Hematopoietic multipotent progenitor cell treated with erythropoietin and hydrocortisone succinate and interleukin-3 and kit ligand, for 8 days (in vitro differentiated cells): ENCODE measurements at places on chromosomes 4 and X.
A peak's percentile ranks its signal among the peaks of the same experiment; 100 is the strongest.

DNA sequence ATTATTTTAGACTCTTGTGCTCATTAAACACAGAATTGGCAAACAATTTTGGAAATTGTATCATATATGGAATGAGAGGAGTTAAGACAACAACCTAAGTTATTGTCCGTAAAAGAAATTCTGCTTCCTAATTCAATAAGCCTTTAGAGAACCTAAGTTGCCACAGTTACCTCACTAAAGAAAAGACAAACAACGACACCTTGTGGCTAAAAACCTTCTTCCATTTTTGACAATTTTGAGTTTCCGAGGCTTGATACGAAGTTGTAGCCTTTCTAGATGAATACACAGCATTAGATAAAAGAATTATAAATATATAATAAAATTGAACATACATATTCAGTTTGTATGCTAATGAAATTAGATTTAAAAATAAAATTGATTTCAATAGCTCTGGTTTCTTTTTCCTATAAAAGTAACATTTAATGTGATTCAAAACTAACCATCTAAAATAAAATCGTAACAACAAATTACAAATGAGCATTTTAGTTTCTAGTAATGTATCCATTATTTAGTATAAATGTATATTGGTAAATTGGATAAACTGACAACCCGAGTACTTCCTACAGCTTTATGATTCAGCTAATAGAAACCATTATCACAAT, 275.1 kb downstream of the GPM6A start:
- DNase-seq = peak; percentile 65

DNA sequence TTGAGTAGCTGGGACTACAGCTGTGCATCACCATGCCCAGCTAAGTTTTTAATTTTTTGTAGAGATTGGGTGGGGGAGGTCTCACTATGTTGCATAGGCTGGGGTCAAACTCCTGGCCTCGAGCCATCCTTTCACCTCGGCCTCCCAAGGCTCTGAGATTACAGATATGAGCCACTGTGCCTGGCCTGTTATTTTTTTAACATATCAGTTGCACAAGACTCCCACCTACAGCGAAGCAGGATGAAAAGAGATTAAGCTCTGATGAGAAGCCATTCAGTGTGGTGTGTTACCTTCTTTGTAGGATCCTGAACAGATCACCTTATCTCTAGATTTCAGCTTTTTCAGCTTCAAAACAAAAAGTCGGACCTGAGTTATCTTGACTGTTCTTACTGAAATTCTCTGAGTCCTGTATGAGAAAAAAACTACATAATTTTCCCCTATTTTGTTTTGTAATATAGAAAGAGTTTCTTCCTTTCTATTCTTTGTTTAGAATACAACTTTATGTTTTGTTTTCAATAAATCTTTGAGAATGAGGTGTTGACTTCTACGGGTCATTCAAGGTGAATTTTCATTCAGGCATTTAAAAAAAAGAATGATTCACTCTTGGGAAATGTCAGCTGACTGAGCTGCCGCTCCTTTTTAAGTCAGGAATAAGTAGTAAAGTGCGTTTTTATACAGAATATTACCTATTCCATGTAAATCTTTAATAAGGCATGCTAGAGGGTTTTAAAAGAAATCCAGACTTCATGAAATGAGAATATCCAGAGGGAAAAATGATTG, 134.6 kb downstream of the ARSF start:
- no peak for DNase-seq

- DNase-seq = no peak
These were observed 1549.3 kb upstream of the ADGRL3 start for GRCh38 chr4:59650861-59651260.

- peak; percentile 95 for DNase-seq
These were observed 4.5 kb downstream of the G6PD start for GRCh38 chrX:154541896-154542722.

DNA sequence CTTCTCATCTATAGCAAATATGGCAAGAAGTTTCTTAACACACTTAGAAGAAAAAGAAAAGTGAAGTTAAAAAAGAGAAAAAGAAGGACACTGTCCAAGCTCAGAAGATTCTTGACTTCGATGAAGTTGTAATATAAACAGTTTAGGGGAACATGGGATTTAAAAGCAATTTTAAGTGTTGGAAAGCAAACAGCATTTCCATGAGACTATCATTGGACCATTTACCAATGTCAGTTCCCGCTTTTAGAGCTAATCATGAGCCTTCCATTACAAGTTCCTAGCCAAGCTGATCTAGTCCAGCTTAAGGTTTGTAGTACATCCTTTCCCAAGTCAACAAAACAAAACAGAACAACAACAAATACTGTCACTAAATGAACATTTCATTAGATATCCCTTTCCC, 45.1 kb upstream of the FGF2 start:
- no peak for DNase-seq
